Aorta (tissue), 5 donors: ENCODE measurements at places on chromosomes 7 and 10.
A peak's percentile ranks its signal among the peaks of the same experiment; 100 is the strongest.

DNA sequence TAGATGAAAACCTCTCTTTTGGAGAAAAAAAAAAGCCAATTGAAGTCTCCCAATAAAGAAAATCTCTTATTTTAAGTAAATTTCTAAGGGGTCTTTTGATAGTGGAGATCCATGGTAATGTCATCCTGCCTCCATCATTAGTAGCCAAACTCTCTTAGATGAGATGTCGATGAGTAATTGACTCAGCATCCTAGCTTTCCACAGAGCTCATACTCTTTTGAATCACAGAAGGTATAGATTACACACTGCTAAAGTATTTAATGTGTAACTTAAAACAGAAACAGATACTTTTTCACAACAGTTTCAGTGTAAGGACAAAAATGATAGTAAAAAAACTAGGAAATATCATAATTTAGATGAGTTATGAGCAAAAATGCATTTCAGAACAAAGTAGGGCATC lies 19.4 kb downstream of the MAGI2 start:
- no peak for DNase-seq

GRCh38 chr7:45132708-45133320 lies 21.3 kb upstream of the TBRG4 start:
- DNase-seq: no peak

DNA sequence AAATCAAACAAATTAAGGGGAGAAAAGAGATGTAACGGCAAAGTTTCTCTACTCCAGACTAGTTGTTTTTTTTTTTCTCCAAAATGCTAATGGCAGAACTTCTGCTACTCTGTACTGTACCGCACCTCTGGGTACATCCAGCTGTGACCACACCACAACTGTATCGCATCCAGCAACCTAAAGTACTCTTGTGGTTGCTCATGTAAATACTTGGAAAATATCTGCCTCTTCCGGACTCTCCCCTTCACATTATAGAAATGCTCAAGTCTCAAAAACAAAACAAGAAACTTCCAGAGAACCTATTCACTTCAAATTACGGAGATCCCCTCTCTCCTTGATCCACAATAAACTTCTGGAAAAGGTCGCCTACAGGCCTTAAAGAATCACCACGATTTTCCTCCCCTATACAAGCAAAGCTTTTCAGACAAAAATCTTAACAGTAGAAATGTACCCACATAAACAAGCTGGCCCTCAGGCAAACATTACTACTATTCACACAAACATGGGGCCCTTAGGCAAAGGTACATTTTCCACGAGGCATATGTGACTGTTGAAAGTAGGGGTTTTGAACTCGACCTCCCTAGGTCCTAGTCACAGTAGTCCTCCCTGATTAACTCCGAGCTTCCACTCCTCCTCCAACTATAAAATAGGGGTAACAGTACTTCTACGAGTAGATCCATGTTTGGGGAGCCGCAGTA lies 222.9 kb upstream of the MKLN1 start:
- no peak for DNase-seq

GRCh38 chr7:130063036-130063435 lies 7.3 kb upstream of the KLHDC10 start:
- peak; percentile 84 for DNase-seq

- no peak for DNase-seq
Measured at GRCh38 chr7:47142169-47142866, 439.6 kb downstream of the TNS3 start.

GRCh38 chr7:12136523-12136922 lies 74.6 kb upstream of the TMEM106B start:
- DNase-seq: no peak

DNA sequence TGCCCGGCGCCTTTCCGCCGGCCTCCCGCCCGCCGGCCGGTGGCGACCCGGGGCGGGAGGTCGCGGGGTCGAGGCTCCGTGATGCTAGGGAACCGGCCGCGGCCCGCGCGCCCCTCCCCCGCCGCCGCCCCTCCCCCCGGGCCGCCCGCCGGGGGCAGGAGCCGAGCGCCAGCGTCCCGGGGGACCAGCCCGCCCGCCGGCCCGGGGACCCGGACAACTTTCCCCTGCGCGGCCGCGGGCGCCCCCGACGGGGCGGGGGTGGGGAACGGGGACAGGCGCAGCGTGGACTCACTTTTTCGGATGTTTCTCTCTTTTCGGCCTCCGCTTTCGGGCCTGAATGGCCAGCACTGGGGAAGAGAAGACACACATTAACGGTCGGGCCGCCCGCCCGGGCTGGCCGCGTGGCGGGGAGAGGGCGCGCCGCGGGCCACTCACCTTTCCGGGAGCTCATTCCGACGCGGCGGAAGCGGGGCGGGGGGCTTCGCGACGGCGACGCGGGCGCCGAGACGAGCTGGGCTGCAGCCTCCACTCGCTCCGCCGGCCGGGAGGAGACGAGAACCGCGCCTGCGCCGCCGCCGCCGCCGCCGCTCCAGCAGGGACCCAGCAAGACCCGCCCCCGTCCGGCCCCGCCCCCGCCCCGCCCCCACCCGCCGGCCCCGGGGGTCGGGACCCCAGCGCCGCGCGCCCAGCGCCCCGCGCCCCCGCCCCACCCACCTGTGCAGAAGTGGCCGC lies at the start of gene SRPK2:
TSS of gene SRPK2 (minus strand) at position 566 of the 732 bp plus-strand sequence.
- DNase-seq: peak; percentile 86

- no peak for DNase-seq
Measured at GRCh38 chr10:79948976-79949722, at the start of gene SFTPD. Gene SFTPD, minus strand, starts transcription at chr10:79949105. Its CDS starts 2,446 bp downstream, at chr10:79946659.

- DNase-seq: no peak
Measured at GRCh38 chr10:73469579-73469978, 26.2 kb downstream of the PPP3CB start.

DNA sequence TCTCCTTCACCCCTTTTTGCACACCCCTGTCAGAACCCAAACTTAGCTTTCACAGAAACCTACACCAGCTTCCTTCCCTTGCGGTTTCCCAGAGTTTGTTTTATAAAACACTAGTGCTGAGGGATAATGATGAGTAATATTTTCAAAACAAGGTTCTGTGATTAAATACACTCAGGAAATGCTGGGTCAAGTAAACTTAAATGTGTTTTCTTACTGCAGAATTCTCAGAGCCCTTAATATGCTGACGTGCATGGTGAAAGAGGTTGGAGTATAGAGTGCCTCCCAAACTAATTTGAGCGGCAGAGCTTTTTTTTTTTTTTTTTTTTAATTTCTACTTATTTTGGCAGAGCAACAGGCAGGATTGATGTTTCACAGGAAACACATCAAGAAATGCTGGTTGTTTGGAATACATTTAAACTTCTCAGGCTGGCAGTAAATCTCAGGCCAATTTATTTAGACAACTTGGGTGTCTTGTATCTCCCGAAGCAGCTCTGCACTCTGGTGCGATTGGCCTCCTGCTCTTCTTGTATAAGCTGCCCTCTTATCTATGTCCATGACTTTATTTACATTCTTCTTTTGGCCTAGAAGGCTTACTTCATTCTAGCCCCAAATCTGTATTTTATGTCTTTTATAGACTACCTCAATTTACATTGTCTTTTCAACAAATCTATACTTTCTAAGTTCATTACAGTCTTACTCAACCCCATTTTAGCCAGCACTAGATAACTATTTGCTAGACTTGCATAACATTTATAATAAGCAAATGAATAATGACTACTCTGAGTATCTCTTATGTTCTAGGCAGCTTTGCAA lies 165.4 kb downstream of the BMPER start:
- DNase-seq: no peak

- DNase-seq: no peak
Measured at GRCh38 chr7:142870147-142870559, 15.3 kb downstream of the EPHB6 start.

- DNase-seq: no peak
Measured at GRCh38 chr7:132551886-132552285, 24.4 kb downstream of the PLXNA4 start.

- DNase-seq: no peak
Measured at GRCh38 chr10:26981232-26981824, 119.0 kb downstream of the ANKRD26 start.

DNA sequence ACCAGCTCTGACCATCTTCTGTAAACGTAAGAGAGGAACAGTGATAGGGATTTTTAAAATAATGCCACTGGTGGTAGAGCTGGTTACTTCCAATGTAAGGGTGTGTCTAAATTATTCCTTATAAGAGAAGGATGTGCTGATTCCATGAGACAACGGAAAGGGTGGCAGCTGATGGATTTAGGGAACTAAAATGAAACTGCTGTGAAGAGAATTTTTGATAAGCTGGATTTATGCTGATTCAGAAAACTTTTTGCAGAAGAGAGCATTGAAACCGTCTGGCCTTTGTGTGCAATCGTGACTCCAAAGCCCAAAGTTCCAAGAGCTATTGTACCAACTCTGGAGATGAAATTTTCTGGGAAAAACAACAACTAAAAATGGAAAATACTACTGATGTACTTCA lies 301.0 kb downstream of the PRPF18 start:
- DNase-seq: no peak

DNA sequence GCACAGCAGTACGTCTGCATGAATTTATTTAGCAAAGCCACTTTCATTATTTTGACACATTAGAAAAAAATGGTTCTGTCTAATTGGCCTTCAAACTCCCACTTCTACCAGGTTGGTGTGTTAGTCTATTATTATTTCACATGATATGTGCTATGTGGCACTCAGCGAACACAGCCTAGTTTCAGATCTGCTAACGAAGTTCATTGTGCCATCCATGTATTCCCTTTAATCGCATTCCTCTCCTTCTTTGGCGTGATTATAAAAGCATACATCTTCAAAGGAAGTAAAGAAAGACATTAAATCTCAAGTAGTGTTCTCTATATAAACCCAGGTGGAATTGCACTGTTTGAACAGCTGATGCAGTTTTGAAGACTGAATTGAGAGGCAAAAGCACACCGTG lies 96.4 kb upstream of the CACNA2D1 start:
- DNase-seq: no peak

- peak; percentile 29 for DNase-seq
Measured at GRCh38 chr10:132714096-132714985, 71.6 kb downstream of the NKX6-2 start.

DNA sequence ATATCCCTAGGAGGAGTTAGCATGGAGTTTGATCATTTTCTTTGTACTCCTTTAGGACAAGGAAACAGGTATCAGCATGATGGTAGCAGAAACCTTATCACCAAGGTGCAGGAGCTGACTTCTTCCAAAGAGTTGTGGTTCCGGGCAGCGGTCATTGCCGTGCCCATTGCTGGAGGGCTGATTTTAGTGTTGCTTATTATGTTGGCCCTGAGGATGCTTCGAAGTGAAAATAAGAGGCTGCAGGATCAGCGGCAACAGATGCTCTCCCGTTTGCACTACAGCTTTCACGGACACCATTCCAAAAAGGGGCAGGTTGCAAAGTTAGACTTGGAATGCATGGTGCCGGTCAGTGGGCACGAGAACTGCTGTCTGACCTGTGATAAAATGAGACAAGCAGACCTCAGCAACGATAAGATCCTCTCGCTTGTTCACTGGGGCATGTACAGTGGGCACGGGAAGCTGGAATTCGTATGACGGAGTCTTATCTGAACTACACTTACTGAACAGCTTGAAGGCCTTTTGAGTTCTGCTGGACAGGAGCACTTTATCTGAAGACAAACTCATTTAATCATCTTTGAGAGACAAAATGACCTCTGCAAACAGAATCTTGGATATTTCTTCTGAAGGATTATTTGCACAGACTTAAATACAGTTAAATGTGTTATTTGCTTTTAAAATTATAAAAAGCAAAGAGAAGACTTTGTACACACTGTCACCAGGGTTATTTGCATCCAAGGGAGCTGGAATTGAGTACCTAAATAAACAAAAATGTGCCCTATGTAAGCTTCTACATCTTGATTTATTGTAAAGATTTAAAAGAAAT lies 4.8 kb downstream of the BAMBI start:
- DNase-seq: no peak

DNA sequence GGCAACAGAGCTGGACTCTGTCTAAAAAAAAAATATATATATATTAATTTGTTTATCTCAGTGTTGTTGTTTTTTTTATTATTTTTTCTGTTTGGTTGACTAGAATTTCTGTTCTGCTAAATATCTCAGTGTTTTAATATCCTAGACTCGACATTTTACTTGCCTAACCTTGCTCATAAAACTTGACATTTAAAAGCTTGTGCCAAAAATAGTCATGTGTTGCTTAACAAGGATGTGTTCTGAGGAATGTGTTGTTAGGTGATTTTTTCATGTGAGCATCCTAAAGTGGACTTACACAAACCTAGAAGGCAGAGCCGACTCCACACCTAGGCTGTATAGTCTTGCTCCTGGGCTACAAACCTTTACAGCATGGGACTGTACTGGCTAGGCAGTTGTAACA lies 23.1 kb downstream of the NRBF2 start:
- no peak for DNase-seq

GRCh38 chr7:134891262-134891695 lies 95.0 kb upstream of the AGBL3 start:
- DNase-seq: peak; percentile 82

GRCh38 chr10:131047501-131047900 lies 264.0 kb downstream of the TCERG1L start:
- no peak for DNase-seq

- no peak for DNase-seq
Measured at GRCh38 chr7:69166979-69167516, 431.2 kb upstream of the AUTS2 start.

DNA sequence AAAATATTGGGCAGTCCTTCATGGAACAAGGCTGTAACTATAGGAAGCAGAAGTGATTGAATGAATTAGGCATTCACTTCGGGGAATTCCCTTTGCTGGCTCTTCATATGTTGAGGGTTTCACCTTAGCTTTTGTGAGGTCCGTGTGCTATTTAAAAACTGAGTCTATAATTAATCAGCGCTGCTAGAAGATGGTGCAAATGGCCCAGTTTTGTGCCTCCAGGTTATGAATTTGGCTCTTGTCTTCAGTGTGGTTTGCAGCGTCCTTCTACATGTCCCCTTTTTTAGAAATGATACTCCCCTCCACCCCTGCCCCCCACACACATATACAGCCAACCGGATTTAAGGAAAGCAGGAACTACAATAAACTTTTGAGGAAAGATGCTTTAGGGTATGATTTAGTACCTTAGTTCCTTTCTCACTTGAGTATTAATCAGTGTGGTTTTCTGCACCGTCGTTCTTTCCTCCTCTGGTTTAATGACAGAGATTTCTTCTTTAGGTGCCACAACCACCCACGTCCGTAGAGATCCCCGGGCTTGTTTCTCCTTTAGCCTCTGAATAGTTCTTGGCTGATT lies 110.6 kb upstream of the SAMD8 start:
- DNase-seq: no peak

GRCh38 chr7:78587443-78588044 lies 789.0 kb downstream of the PHTF2 start:
- no peak for DNase-seq
